ENCODE measurements at places on chromosomes 2 and 18.

GRCh38 chr2:241020201-241020600, 21.8 kb downstream of the SNED1 start:
- DNase-seq: no peak

- DNase-seq: no peak
Observed at GRCh38 chr18:68484241-68484640, 230.7 kb downstream of the TMX3 start.

GRCh38 chr2:42510191-42510590, 16.4 kb upstream of the KCNG3 start:
- no peak for DNase-seq

- DNase-seq: no peak
Observed at GRCh38 chr18:27860701-27861107, 316.2 kb downstream of the CDH2 start.

- no peak for DNase-seq
Observed at GRCh38 chr2:225400060-225400511, 576 bp downstream of the NYAP2 start.

DNA sequence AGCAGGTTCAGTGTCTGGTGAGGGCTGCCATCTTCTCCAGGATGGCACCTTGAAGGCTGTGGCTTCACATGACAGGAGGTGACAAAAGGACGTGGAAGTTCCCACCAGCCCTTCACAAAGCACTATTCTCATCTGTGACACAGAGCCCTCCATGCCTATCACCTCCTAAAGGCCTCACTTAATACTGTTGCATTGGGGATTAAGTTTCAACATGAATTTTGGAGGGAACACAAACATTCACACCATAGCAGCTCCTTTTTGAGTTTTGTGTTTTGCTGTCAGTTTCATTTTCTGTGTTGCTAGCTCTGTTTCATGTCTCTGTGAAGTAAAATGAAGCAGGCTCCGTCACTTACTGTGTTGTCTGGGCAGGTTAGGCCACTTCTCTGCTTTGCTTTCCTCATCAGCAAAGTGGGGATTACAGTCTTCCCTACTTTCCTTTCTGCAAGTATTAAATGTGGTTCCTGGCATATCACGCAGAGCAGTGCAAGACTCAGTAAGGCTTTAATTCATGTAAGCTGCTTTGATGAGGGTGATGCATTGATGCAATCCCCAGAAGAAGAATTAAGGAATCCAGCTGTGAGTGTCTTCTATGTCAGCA, 31.6 kb downstream of the LIMS1 start:
- no peak for DNase-seq

DNA sequence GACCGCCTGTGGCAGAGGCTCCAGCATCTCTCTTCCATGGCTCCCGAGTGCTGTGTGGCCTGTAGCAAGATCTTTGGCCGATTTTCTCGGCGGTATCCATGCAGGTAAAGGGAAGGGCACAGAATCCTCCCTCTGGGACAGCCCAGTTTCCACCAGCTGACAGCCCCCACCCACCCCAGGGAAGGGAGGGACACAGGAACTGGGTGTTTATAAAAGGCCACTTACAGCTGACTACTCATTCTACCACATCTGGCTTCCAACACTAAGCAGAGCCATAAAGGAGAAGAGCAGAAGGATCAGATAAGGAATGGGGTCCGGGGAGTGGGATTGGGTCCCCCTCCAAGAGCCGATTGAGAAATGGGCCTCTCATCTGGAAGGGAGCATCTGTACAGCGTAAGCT, 20.2 kb downstream of the RUFY4 start:
- no peak for DNase-seq

DNA sequence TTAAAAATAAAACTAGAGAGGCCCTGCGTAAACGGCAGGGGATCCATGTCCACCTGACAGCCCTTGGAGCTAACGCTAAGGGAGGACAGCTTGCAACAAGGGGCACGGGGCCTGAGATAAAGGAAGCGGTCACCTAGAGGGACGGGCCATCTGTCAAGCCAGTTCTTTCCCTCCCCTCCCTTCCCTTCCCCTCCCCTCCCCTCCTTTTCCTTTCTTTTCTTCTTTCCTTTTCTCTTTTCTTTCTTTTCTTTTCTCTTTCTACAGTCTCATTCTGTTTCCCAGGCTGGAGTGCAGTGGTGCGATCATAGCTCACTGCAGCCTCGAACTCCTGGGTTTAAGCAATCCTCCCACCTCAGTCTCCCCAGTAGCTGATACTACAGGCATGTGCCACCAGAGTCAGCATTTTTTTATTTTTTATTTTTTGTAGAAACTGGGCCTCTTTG, 34.5 kb upstream of the CTAGE1 start:
- no peak for DNase-seq

GRCh38 chr2:181419129-181419855, 37.9 kb upstream of the ITGA4 start:
- DNase-seq: no peak

DNA sequence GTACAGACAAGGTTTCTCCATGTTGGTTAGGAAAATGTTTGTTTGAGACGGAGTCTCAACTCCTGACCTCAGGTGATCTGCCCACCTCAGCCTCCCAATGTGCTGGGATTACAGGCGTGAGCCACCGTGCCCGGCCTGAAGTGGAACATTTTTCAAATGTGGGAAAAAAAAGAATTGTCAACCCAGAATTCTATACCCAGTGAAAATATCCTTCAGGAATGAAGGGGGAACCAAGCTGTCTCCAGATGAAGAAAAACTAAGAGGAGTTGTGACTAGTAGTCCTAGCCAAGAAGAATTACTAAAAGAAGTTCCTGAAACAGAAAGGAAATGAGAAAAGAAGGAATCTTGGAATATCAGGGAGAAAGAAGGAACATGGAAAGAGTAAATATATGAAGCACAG, 25.7 kb downstream of the RAPGEF4 start:
- DNase-seq: no peak

- DNase-seq: no peak
Observed at GRCh38 chr18:36762074-36762473, 66.7 kb downstream of the TPGS2 start.

- no peak for DNase-seq
Observed at GRCh38 chr2:158740127-158740526, 55.0 kb upstream of the DAPL1 start.

- no peak for DNase-seq
Observed at GRCh38 chr2:68857855-68858456, 13.2 kb downstream of the BMP10 start.

DNA sequence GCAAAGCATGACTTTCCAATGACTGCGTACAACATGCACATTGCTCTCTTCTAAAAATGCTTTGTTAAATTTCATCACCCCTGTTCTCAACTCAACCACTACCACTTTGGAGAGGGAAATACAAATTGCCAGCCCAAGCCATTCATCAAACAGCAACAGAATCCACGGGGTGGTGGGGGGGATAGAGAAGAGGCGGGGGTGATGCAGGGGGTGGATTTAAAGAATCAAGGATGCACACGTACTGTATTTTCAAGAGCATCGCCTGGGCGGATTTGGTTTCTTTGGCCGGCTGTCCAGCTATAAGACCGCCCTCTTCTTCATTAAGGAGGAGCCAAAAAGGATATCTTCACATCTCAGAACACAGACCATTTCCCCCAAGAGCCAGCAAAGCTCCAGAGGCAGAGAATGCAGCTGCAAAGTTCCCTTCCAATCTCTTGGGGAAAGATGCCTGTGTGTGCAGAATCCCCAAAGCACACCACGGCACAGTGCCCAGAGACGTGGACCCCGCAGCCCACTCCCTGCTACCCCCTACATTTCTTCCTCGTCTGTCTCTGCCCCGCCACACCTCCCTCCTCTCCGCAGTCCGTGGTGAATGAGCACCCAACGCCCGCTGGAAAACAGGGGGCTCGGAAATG, 977 bp downstream of the SLC8A1 start:
- DNase-seq: no peak

GRCh38 chr18:25724997-25725396, 365.4 kb downstream of the SS18 start:
- no peak for DNase-seq

GRCh38 chr18:12659904-12660605, 2.1 kb upstream of the SPIRE1 start:
- no peak for DNase-seq

- no peak for DNase-seq
Observed at GRCh38 chr18:31973929-31974546, 31.1 kb upstream of the TRAPPC8 start.

- DNase-seq: no peak
Observed at GRCh38 chr2:9770308-9771100, 72.8 kb upstream of the TAF1B start.

DNA sequence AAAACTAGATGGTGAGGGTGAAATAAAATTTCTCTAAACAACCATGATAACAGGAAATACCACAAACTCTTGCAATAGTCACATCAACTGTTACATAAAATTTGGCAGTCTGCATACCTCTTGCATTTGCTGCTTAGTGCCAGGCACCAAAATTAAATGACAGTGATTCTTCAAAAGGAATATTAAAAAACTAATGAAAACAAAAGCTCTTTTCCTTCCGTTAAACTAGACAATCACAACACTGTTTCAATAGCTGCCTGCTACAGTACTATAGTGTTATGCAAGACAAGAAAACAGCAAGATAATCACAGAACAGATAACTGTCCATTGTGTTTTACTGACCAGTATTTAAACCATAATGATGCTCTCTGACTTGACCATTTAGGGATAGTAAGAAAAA, 239.0 kb upstream of the SMAD7 start:
- DNase-seq: no peak

DNA sequence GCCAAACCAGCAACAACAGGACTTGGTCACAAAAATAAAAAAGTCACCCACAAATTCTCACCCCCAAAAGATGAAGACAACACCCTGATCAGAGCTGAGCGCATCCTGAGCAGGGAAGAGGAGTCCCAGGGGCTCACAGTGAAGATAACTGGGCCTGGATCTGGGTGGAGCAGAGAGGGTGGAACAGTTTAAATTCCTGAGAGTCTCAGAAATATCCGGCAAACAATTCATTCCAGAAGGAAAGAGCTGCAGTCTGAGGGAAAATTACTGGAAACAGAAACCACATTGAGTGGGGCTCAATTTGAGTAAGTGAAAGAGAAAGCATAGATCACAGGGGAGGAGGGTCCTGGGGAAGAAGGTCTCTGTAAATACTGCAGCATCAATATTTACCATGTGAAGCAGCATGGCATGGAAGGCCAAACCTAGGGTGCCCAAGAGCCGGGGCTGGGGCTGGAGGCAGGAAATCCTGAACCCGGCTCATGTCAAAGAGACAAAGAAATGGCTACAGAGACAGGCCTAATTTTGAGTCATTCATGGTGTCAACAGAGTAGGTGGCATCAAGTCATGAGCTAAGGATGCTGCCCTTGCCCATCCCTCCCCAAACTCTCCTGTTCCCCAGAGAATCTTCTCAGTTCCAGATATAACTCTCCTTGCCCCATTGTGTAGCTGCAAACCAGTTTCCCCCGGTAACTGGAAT, 61.4 kb upstream of the ZBTB7C start:
- no peak for DNase-seq

- no peak for DNase-seq
Observed at GRCh38 chr2:201975434-201975833, 58.2 kb upstream of the FZD7 start.

DNA sequence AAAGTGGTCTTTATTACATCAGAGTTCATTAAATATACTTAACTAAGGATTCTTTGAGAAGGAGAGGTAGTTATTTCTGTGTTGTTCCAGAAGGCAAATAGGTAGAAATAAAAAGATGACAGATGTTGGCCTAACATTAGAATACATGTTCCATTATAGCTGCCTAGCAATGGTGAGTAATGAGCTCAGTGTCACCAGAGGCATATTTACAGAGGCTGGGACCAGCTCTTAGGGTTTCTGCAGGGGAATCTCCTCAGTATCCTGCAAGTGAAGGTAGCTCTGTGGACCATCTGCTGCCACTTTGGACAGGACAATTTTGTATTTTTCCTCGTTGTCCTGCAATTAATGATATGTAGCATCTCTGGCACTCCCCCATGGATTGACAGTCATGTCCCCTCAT, 416.0 kb downstream of the THSD7B start:
- no peak for DNase-seq

- DNase-seq: no peak
Observed at GRCh38 chr2:175557810-175558377, 376.4 kb upstream of the ATP5MC3 start.

DNA sequence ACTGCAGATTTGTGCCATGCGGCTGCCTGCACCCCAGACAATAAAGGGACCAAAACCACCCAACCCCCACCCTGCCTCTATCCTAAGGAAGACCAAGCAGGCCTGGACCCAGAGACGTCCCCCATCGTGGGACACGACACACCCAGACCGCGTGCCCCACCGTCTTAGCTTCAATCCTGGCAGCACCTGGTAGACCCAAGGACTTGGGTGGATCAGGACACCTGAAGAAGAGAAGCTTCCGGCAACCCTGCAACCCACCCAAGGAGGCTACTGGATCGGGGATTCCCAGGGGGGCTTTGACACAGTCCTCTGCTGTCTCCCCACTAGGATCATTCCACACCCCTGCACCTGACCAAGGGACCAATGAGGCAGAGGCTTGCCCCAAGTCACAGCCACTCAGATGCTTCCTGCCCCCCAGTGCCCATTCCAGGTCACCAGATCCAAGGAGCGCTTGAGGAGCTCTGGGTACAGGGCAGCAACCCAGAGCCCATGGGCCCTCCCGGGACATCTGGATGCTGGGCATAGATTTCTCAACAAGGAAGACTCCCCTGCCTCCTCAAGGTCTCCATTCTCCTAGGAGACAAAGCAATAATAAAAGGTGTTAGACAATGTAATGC, 3.6 kb downstream of the ALPI start:
- no peak for DNase-seq

GRCh38 chr2:232873292-232873908, 3.3 kb downstream of the SNORC start:
- DNase-seq: no peak

DNA sequence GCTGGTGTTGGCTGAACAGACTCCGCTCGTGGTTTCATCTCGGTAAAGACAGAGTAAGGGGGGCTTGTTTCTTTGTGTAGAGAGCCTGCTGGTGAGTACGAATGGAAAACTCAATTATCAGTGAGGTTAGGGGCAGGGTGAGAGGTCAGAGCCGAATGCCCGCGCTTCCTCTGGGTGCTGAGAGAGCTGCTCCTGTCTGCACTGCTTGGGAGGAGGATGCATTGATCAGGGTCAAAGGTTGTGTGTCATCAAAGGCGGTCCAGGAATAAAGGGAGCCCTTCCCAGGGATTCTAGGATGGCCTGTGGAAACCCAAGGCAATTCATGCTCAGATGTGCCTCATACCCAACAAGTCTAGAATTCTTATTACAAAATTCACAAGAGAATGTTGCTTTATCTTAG, 143.9 kb downstream of the MYCN start:
- no peak for DNase-seq
